ENCODE measurements at places on chromosomes 2 and 18.

DNA sequence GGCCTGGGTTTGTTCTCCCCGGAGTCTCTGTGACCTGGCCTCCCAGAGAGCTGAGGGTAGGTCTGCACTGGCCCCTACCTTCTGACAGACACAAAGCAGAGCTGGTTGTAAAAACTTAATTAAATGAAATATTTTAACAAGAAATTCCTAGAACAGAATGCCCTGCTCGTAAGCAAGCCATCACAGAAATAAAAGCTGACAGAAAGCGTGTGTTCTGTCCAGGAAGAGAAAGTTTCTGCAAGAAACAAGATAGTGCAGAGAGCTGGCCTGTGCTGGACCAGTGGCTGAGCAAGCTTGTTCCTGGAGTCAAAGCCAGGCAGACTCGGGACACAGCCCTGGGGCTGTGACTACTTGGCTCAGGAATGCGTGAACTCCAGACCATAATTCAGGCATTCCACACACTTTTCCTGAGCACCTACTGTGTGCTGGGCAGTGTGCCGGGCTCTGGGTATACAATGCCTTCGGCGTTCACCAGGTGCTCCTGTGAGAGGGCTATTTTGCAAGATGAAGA, 51.6 kb downstream of the APOB start:
- DNase-seq, result peak; percentile 30

- DNase-seq, result no peak
Measured at GRCh38 chr2:71500426-71501079, 47.2 kb downstream of the DYSF start.

- DNase-seq, result no peak
Measured at GRCh38 chr2:241855245-241855887, 3.3 kb downstream of the PDCD1 start.

DNA sequence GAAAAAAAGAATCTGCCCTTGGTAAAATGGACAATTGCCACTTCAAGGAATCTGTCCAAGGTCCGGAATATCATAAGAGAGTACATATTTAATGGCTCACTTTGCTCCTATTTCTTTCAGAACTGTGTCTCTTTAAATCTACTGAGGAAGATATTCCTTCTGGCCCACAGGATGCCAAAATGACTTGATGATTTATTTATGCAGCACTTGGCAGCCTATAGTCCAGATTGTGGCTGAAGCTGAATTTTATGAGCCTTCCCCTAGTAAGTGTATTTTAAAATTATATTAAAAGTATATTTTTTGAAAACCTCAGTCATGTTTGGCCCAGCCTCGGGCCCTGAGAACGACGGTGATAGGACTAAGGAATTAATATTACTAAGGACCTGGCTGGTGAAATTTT, 465.1 kb upstream of the HNRNPA3 start:
- no peak for DNase-seq

DNA sequence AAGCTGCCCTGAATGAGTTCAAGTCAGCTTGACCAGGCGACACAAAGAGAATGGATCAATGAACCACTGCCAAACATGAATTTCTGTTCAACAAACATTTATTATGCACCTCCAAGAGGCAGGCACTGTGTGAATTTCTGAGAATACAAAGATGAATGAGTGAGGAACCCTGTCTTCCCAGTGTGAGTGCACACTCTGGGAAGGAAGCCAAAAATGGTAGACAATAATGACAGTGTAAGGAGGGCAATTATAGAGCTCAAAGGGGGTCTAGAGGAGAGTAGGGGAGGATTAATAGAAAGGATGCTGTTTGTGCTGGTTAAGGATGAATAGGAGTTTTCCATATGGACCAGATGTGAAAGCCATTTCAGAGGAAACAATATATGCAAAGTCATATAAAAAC, 213.4 kb downstream of the DCC start:
- no peak for DNase-seq

GRCh38 chr18:3360211-3360610, 89.8 kb upstream of the TGIF1 start:
- DNase-seq, result no peak

DNA sequence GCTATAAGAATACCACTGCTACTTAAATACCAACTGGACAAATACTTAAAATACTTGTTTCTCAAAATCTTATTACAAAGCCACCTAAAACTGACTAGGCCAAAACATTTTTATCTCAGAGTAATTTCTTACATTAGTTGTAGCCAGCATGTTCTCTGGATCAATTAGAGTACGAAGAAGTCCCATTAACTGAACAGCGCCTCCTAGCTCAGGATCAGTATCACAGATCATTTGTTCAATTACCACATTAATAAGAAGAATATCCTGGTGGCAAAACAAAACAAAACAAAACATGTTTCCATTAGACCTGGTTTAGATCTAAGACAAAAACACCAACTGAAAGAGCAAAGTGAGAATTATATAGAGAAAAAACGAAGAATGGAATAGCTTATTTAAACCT, 36.0 kb downstream of the PPP4R3B start:
- DNase-seq, result no peak

GRCh38 chr2:127355407-127356008, 32.3 kb downstream of the MAP3K2 start:
- no peak for DNase-seq

- no peak for DNase-seq
Measured at GRCh38 chr2:217415316-217415715, 555.5 kb upstream of the TNP1 start.

GRCh38 chr2:152157253-152157652, 18.3 kb downstream of the STAM2 start:
- DNase-seq, result no peak

GRCh38 chr2:105786231-105787230, 41.8 kb downstream of the NCK2 start:
- DNase-seq, result no peak

GRCh38 chr18:70627182-70627802, 338.4 kb downstream of the SOCS6 start:
- no peak for DNase-seq

GRCh38 chr18:58991167-58991798, 126.6 kb downstream of the ZNF532 start:
- peak; percentile 38 for DNase-seq
